ENCODE measurements at places on chromosomes 3 and 15.

- no peak for DNase-seq
Observed at GRCh38 chr3:32620611-32621310, 50.1 kb upstream of the DYNC1LI1 start.

DNA sequence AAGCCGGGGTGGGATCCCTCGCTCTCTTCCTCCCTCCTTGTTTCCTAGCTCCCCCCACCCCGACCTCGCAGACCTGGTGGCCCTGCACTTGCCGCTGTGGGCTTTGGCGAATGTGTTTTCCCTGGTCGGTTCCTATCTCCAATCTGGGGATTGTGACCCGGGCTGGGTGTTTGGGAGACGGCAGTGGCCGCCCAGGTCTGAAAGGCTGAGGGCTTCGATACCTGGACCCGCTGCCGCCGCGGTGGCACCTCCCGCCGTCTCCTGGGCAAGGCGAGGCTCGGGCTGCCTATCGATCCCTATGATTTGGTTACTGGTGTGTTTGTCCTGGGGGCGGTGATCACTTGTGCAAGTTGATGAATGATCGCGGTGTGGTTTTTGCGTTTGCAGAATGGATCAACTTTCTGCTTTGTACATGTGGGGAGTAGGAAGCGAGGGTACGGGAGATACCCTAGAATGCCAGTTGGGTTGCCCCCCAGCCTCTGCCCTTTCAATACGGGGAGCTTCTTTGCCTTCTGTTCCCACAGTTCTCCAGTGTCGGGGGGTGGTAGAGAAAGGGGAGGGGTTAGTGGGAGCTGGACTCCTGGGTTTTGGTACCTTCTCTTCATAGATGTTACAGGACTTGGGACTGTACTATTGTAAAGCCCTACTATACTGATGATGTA lies 3.0 kb downstream of the BBX start:
- peak; percentile 6 for DNase-seq

DNA sequence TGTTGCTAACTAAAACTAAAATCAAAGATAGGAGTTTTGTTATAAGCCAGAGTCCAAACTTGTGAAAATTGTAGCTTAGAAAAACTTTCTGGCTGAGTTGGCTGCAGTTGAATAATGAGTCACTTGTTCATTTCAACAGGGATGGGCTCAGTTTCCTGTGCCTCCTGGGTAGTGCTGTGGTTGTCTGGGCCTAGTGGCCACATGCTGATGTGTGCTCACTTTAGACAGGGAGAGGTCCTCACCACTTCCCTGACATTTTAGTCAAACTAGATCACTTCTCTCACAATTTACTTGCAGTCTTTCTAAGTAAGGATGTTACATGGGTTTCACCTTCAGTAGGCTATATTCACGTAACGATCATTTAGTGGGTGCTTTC lies 6.3 kb upstream of the UBE2Q2 start:
- DNase-seq = no peak

DNA sequence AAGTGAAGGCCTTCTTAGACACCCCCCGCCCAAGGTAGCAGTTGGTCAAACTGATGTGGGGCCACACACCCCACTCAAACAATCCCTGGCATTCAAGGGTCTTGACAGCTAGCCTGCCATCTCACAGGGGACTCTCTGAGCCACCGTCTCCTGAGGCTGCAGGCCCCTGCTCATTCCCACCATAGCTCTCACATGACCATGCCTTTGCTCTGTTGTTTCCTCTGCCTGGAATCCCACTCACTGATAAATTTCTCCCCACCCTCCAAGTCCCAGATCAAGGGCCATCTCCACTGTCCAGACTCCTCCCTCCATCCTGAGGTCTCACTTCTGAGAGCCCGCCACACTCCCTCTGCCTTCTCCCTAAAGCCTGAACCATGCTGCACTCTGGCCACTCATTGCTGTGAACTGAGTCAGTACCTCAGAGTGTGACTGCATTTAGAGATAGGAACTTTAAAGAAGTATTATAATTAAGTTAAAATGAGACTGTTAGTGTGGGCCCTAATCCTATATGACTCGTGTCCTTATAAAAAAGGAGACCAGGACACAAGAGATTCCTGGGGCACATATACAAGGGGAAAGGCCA lies 10.0 kb downstream of the WNT7A start:
- DNase-seq = no peak

DNA sequence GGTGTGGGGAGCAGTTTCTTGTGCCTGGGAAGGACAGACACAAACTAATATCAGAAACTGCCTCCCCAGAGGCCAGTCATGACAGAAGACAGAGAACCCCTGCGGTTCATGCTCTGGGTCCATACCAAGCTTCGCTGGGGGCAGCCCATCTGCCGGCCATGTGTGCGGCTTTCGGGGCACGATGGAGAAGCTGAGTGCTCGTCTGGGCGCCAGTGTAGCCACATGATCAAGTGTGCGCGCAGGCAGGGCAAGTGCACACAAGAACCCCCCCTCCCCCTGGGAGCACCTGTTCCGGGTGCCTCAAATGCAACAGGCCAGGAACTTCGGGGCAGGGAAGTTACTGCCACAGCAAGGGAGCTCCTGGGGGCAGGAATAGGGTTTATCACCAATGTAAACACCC lies 1.8 kb downstream of the ADAMTS17 start:
- DNase-seq = no peak

All from cerebellum (tissue), 4 donors.